Stimulated activated CD8-positive, alpha-beta memory T cell treated with anti-CD3 and anti-CD28 coated beads, Interleukin-2, amount 100 ng/mL, for 48 hours (primary cell): ENCODE measurements at places on chromosomes 5 and 9.

DNA sequence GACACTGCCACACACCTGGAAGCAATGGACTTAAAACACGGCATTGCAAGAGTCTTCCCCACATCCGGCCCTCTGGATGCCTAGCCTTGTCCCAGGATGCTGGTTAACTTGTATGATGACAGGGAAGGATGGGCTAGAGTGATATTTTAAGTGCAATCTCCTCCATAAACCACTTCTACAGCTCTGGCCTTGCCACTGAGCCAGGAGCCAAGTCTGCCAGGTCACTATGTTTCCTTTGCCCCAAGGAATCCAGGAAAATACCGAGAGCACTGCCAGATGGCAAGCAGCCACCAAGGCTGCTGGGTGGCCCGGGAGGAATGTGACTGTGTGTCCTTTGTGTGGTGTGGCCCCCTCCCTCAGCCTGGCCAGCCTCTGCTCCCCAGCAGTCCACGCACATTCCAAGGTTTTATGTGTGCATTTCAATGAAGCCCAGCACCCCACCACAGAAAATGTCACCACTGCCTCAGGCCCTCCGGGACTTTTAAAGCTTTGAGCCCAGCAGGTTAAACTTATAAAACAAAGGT, 106.0 kb downstream of the FRMD3 start:
- DNase-seq, result no peak

GRCh38 chr5:171647043-171647903, 138.3 kb upstream of the SMIM23 start:
- no peak for DNase-seq

DNA sequence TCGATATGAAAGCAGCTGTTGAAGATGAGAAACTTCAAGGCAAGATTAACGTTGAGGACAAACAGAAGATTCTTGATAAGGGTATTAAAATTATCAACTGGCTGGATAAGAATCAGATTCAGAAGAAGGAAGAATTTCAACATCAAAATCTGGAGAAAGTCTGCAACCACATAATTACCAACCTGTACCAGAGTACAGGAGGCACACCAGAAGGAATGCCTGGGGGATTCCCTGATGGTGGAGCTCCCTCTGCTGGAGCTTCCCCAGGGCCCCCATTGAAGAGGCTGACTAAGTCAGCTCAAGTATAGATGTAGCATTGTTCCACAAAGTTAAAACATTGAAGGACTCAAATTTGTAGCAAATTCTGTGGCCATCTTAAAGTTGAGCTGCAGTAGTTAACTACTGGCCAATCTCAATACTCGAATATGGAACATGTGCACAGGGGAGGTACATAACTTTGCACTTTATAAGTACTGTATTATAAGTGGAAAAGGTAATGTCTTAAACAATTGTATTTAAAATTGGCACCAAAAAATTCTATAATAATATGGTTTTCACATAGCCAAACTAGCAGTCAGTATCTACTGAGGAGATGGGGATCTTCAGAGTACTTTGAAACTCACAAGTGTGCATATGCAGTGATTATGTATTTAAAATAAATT, 237.5 kb downstream of the CHSY3 start:
- no peak for DNase-seq

- no peak for DNase-seq
These were observed 137.4 kb downstream of the GAS1 start for GRCh38 chr9:86809759-86810367.

- no peak for DNase-seq
These were observed 51.7 kb downstream of the RXRA start for GRCh38 chr9:134377976-134378375.

DNA sequence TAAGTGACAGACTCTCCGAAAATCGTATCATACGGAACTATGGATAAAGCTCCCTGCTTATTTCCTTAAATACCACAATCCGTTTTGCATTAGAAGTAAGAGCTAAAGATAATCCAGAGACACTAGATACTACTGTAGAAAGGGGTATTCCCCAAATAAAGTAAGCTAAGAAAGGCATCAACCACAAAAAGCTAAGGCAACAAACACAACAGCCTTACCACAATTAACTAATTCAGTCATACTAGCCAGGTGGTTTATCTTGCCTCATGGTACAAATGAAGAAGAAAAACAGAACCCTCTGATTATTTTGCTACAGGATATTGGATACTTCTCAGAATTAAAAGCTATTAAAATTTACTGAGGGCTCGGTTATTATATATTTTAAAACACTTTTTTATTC, 14.1 kb downstream of the ERP44 start:
- no peak for DNase-seq

GRCh38 chr9:96149533-96150280, 152.3 kb downstream of the HSD17B3 start:
- DNase-seq, result no peak

DNA sequence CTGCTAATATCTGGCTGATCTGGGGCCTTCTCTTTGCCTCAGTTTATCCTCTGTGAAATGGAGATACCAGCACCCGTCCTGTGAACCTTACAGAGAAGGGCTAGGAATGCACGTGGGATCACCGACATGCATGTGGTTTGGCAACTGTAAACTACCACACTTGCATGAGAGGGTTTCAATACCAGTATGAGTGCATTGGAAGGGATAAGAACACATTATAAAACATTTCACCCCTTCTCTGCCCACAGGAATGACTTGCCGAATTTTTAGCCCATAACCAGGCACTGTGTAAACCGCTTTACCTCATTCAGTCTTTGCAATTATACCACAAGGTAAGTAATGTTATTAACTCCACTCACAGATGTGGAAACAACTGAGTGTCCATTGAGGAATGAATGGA, 8.9 kb upstream of the RAB14 start:
- DNase-seq, result no peak
